ENCODE measurements at places on chromosomes 11 and 22. TPM values are rescaled to one million over a fixed set of nuclear protein-coding genes. Genes with fewer than 3 reads are reported as not detected.

The LDHAL6A gene
- total RNA-seq, result not detected

The CREB3L1 gene
- total RNA-seq, result 1.3 TPM

The TP53I11 gene
- 9.0 TPM for total RNA-seq

The GLB1L3 gene
- total RNA-seq, result not detected

DNA sequence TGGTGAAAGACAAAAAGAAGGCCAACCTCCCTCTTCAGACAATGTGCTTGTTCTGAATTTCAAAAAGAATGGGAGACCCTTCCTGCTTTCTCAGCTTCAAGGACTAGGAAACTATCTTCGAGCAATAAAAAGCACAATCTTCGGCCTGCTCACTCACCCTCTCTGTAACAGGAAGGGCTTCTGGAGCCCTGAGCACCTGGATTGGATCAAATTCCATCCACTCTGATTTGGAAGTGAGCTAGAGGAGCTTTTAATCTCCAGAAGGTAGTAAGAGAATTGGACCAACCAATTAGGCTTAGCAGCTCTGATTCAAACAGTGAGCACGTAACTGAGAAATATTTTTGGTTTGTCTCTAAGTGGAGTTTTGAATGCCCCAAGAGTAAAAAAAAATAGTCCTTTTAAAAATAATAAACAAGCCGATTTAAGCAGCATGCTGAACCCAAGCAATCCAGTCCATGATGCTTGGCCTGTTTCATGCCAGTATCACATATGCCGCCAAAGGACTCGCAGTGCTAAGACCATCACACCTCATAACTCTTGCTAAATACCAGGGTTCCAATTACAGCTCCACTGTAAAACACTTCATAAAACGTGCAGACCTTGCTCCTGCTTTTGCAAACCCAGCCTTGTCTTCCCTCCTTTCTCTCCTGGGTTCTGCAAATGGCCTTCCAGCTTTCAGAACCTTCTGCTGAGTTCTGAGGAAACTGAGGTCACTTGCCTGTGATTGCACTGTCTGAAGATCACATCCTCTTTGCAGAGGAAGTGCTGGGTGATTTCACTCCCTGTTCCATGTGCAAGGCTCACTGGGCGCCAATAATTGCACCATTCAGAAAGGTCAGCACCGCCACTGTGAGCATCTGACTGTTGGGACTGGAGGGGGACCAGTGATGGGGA, 74.4 kb downstream of the SLC1A2 start:
- no peak for DNase-seq

DNA sequence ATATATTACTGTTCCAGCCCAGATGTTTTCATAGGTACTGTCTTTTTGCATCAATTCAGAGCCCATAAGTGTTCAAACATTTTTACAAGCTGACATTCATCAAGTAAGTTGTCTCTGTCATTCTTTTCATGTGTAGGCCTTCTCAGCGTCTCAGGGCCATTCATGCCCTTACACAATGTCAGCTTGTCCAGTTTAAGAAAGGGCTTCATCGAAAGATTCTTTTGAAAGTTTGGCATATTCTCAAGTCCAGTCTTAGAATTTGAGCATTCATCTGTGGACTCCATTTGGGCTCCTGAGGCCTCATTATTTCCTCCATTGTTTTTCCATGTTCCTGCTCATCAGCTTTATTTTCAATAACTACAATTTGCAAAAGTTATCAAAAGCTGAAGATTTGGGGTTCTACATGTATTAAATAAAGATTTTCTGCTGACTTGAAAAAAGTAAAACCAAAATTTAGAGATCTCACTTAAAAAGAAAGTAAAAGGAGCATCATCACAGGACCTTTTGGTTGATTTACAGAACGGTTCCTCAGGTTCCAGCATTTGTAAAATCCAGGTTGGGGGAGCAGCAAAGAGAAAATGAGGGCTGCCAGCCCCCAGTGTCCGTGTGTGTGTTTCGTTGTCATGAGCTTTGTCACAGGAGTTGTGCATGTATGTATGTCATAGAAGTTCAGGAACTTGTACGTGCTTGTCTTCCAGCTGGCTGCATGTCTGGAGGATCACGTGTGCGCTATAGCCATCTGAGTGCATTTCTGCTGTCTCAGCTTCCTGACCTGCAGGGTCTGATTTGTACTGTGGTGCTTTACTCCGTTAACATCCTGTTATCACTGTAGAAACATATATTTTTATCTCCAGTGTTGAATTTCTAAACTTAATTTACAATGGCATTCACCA, 15.6 kb downstream of the MOV10L1 start:
- no peak for DNase-seq

DNA sequence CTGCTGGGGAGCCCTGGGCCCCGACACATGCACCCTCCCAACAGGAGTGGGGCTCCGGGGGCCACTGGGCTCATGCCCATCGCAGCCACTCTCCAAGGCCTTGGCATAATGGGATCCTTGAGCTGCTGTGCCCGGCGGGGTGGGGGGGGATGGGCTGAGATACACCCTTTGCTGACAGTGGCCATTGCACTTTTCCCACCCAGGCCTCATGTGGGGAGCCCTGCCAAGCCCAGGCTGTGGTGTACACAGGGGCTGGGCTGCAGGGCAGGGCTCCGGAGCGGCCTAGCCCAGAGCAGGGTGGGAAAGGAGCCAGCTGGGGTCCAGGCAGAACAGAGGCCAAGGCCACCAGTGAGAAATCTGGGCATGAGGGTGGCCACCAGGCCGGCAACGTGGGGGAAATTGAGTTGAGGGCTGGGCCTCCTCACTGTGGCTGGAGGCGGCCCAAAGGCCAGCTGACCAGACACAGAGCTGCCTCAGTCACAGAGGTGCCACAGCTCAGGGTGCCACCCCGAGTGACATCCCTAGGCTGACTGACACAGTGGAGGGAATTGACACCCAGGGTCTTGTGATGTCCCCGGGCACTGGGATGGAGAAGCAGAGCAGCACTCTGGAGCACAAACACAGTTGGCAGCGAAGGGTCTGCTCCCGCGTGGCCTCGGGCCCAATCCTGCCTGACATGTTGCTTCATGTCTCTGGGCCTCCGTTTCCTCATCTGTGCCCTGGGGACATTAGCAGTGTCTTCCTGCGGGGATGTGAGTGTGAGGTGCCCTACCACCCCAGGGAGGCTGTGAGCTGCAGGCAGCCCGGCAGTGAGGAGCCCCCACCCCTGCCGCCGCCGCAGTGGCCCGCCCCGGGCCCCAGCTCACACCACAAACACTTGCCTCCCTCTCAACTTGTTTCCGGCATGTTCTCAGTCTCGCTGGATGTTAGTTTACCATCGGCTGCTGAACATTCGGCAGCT, 30.4 kb downstream of the RTN4R start:
- DNase-seq, result no peak

DNA sequence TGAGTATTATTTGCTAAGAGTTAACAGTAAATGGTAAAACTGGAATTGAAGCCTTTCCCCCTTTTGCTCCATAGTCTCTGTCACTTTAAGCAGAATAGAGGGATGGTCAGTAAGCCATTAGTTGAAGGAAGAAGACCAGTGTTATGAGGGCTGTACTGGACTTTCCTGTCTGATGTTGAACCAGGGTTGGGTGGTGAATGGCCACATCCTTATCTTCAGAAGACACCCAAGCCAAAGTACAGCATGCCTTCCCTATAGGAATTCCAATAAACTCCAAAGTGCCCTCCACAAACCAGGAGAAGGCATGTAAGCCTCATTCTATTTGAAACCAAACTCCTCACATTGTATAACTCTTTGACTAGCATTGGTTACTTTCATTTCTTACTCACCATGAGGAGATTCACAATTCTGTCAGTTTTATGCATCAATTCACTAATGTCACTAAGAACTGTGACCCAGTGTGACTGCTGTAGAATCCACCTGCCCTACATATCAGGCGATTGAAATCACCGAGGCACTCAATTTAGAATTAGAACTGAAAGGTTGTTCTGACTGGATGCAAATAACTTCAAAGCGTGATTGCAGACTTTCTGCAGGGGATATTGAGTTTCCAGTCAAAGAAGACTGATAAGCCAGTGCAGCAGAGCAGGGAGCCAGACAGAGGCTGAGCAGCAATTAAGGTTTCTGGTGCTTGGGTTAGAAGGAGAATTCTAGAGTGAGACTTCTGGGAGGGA, 107.1 kb upstream of the DDI1 start:
- DNase-seq, result no peak

DNA sequence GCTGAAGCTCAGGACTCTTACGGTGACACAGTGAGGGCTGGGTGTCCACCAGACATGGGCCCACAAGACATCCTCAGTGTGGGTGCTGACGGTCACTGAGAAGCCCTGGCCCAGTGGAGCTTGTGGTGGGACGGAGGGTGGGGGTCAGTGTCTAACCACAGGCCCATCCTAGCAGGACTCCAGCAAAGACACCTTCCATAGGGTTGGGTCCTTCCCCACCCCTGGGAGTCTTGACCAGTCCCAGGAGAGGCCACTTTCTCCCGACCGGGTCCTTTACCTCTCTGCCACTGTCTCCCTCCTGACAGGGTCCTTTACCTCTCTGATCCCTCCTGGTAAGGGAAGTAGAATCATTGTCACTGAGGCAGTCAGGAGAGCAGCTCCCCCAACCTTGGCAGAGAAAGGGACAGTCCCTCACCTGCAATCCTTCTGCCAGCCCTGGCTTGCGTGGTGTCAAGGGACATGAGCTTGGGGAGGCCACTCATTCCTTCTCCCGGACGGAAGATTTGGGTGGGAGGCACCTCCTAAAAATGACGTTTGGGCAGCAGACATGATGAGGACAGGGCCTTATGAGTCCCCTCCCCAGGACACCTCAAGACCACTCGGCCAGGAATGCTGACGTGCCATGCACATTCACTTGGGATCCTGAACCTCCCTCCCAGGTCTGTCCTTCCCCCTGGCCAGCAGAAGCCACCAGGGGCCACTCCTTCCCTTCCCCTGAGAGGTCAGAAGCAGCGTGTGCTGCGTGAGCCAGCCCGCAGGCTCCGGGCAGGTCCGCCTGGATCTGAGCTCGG, 91.5 kb upstream of the FGF3 start:
- no peak for DNase-seq

Measured in liver (tissue), 10 donors.